Sigmoid colon (tissue), 7 donors: ENCODE measurements at places on chromosomes 3 and 15. TPM values are rescaled to one million over a fixed set of nuclear protein-coding genes. Genes with fewer than 3 reads are reported as not detected.

GRCh38 chr3:116097226-116097625, 348.1 kb downstream of the LSAMP start:
- no peak overlapping the region for H3K4me3 ChIP-seq
- no peaks in the 10 kb centered on the region for H3K36me3 ChIP-seq
- no peak overlapping the region for H3K27ac ChIP-seq
- peaks cover 14% of the 10 kb centered on the region for H3K4me1 ChIP-seq
- no peak for DNase-seq
- H3K27me3 ChIP-seq = no peaks in the 10 kb centered on the region

The OR4F15 gene
- total RNA-seq = 0.16 TPM

The ZDHHC23 gene
- total RNA-seq = 1.4 TPM

The CPB1 gene
- total RNA-seq = 1.7 TPM

DNA sequence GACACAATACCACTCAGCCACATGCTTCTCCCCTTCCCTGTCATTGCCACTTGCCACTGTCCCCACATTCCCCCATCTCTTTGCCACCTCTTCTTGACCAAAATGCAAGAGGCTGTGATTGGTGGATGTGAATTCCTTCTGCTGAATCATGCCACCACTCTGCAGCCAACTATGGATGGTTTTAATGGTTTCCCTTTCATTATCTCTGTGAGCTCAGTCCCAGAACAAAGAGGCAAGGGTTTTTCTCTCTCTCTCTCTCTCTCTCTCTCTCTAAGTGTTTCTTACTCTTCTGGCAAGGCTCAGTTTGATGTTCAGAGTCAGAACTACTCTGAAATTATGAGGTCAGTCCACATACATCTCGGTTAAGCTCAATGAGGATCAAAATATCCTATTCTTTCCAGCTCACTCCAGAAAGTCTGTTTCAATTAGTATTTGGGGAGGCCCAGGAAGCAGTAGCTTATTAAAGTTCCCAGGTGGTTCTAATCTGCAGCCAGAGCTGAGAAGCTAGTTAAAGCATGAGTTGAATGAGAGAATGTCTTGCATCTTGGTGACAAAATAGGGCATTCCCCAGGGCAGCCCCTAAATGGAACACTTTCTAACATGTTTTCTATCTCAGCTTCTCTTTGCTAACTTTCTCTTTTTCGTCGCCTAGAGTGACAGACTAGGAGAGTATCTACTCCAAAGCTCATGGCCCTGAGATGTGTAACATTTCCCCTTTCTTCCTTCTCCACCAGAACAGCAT, 8.5 kb upstream of the ILDR1 start:
- no peak for DNase-seq

- no peaks in the 10 kb centered on the region for H3K4me1 ChIP-seq
- H3K36me3 ChIP-seq = no peaks in the 10 kb centered on the region
- H3K27me3 ChIP-seq = no peaks in the 10 kb centered on the region
Observed at GRCh38 chr3:28980631-28981030, 300.2 kb upstream of the RBMS3 start.

DNA sequence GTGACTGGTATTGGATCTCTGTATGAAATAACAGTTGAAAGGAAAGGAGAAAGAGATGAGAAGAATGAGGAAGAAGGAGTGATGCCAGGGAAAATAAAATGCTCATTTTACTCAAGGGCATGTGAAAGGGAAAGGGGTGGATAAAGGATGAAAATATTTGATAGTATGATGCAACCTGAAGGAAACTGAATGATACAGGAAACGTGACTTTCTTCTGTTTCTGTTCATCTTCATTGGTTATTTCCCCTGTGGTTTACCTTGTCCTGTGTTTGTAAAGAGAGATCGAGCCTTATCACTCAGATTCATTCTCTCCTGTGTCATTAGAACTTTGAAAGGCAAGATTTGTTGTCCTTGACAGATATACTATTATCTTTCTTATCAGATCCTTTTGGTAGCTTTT, 243.6 kb upstream of the SLITRK3 start:
- H3K36me3 ChIP-seq = no peaks in the 10 kb centered on the region
- H3K4me1 ChIP-seq = no peaks in the 10 kb centered on the region
- no peak overlapping the region for H3K4me3 ChIP-seq
- no peak for DNase-seq
- no peaks in the 10 kb centered on the region for H3K27me3 ChIP-seq
- no peak overlapping the region for H3K27ac ChIP-seq

GRCh38 chr3:129829640-129830039, 63.9 kb downstream of the TMCC1 start:
- H3K27ac ChIP-seq = peak overlapping the region; percentile 55
- H3K4me1 ChIP-seq = no peaks in the 10 kb centered on the region
- H3K27me3 ChIP-seq = no peaks in the 10 kb centered on the region
- H3K36me3 ChIP-seq = no peaks in the 10 kb centered on the region
- no peak overlapping the region for H3K4me3 ChIP-seq

- no peaks in the 10 kb centered on the region for H3K27me3 ChIP-seq
- H3K4me1 ChIP-seq = peaks cover 26% of the 10 kb centered on the region
- no peak for DNase-seq
- H3K27ac ChIP-seq = peak overlapping the region; percentile 99
- peak overlapping the region; percentile 34 for H3K4me3 ChIP-seq
- H3K36me3 ChIP-seq = no peaks in the 10 kb centered on the region
Observed at GRCh38 chr3:113698956-113699355, 2.5 kb upstream of the USF3 start.

The SATB1 gene
- 75.3 TPM for total RNA-seq

DNA sequence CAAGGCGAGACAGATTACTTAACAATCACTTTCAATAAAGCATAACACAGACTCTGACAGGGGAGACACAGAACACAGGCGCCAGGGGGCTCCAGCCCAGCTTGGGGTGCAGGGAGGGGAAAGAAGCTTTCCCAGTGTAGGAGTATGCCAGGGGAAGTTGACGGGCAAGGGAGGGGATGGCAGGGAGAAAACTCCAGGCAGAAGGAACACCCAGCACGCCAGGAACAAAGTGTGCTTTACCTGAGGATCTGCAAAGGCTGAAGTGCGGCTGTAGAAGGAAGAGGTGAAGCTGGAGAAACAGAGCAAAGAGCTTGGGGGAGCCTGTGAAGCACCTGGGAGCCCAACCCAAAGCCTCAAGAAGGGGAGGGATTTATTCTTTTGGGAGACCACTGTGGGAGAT, 12.1 kb downstream of the RGMA start:
- no peak overlapping the region for H3K4me3 ChIP-seq
- no peaks in the 10 kb centered on the region for H3K36me3 ChIP-seq
- DNase-seq = no peak
- H3K27me3 ChIP-seq = no peaks in the 10 kb centered on the region

GRCh38 chr3:167913219-167913835, 177.8 kb downstream of the SERPINI1 start:
- no peaks in the 10 kb centered on the region for H3K27me3 ChIP-seq
- H3K36me3 ChIP-seq = no peaks in the 10 kb centered on the region
- H3K4me3 ChIP-seq = no peak overlapping the region
- no peak overlapping the region for H3K27ac ChIP-seq
- no peak for DNase-seq
- H3K4me1 ChIP-seq = no peaks in the 10 kb centered on the region

The WDR93 gene
- total RNA-seq = not detected

The PLA2G4B gene
- 1.6 TPM for total RNA-seq

DNA sequence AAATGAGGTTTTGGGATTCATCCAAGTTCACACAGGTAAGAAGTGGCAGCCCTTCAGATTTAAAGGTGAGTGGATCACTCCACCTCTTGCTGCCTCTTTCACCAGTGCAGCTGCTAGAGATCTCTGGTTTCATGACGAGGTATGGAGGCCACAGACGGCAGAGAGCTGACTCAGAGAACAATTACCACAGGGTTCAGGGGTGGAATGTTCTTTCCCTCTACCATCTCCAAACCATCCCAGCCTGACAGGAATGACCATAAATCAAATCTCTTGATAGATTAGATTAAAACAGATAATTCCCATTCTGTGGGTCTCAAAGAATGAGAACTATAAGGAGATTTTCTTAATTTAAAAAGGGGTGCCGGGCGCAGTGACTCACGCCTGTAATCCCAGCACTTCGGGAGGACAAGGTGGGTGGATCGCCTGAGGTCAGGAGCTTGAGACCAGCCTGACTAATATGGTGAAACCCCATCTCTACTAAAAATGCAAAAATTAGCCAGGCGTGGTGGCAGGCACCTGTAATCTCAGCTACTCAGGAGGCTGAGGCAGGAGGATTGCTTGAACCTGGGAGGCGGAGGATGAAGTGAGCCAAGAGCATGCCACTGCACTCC, 174.2 kb upstream of the ATP11B start:
- DNase-seq = no peak
- H3K4me3 ChIP-seq = no peak overlapping the region
- no peaks in the 10 kb centered on the region for H3K36me3 ChIP-seq
- H3K27me3 ChIP-seq = no peaks in the 10 kb centered on the region
- H3K4me1 ChIP-seq = no peaks in the 10 kb centered on the region

GRCh38 chr15:31367021-31367729, 40.5 kb downstream of the KLF13 start:
- no peak overlapping the region for H3K4me3 ChIP-seq
- H3K27me3 ChIP-seq = no peaks in the 10 kb centered on the region
- H3K27ac ChIP-seq = peak overlapping the region; percentile 85
- DNase-seq = no peak

DNA sequence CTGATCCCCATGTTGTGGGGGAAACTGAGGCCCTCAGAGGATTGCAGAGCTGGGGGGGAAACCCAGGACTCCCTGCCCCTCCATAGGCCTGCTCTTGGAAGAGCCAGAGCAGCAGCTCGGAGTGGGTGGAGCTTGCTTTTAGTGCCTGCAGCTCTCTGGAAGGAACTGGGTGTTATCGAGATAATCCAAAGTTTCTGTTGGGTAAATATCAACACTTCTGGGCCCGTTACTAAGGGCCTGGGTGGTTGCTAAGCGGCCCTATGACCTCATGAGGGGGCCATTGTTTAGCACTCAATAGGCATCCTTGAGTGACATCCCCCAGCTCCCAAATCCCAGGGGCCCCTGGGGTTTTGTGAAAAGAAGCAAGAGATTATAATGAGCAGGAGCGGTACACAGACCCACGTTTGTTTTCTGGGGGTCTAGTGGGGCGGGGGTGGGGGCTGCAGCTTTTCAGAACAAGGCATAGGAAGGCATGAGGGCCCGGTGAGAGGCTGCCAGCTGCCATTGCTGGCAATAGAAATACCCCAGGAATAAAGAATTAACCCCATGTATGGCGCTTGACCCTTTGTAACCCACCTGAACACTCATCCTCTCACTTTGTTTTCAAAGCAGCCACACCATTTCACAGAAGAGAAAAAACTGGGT, 48.3 kb upstream of the ATP2B2 start:
- H3K4me1 ChIP-seq = no peaks in the 10 kb centered on the region
- H3K4me3 ChIP-seq = no peak overlapping the region
- no peaks in the 10 kb centered on the region for H3K27me3 ChIP-seq
- no peaks in the 10 kb centered on the region for H3K36me3 ChIP-seq
- no peak overlapping the region for H3K27ac ChIP-seq
- DNase-seq = peak; percentile 38

GRCh38 chr3:41521010-41521655, 321.8 kb downstream of the CTNNB1 start:
- no peaks in the 10 kb centered on the region for H3K36me3 ChIP-seq
- H3K4me1 ChIP-seq = no peaks in the 10 kb centered on the region
- no peak overlapping the region for H3K4me3 ChIP-seq
- H3K27ac ChIP-seq = no peak overlapping the region
- no peaks in the 10 kb centered on the region for H3K27me3 ChIP-seq

DNA sequence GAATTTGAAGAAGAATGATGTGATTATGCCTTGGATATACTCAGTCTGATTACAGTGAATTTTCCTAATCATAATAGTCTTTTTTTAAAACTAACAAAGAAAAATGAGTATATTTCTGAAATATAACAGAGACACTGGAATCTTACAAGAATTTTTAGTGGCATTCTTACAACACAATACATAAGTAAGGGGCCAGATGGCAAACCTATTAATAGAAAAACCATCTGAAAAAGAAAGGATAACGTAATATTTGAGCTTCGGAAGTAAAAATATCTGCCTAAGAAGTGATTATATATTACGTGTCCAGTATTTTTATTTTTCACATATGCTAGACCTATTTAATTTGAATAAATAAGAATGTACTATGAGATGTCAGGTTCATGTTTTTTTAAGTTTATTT, 452.8 kb downstream of the NAALADL2 start:
- DNase-seq = no peak
- H3K27me3 ChIP-seq = no peaks in the 10 kb centered on the region
- no peak overlapping the region for H3K4me3 ChIP-seq
- H3K36me3 ChIP-seq = no peaks in the 10 kb centered on the region
- no peak overlapping the region for H3K27ac ChIP-seq

GRCh38 chr15:40410476-40410875, 4.9 kb downstream of the IVD start:
- DNase-seq = no peak
- peaks cover 76% of the 10 kb centered on the region for H3K36me3 ChIP-seq
- no peak overlapping the region for H3K4me3 ChIP-seq
- H3K4me1 ChIP-seq = peaks cover 15% of the 10 kb centered on the region
- H3K27me3 ChIP-seq = no peaks in the 10 kb centered on the region

DNA sequence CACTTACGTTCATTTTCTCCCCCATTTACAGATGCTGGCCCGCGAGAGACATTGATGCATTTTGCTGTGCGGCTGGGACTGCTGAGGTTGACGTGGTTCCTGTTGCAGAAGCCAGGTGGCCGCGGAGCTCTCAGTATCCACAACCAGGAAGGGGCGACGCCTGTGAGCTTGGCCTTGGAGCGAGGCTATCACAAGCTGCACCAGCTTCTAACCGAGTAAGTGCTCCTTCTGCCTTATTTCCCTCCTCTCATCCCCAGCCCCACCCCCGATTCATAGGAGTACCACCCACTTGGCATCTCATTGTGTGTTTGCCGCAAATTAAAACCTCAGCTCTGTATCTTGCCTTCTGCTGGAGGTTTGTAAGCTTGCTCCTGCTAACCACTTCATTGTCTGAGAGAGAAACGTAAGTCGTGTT, 163.3 kb downstream of the AKAP13 start:
- DNase-seq = peak; percentile 88
- H3K4me1 ChIP-seq = no peaks in the 10 kb centered on the region
- H3K27ac ChIP-seq = peak overlapping the region; percentile 65
- H3K36me3 ChIP-seq = no peaks in the 10 kb centered on the region
- no peak overlapping the region for H3K4me3 ChIP-seq

The GRK7 gene
- total RNA-seq = not detected

GRCh38 chr3:53519065-53519709, 24.8 kb downstream of the CACNA1D start:
- peak overlapping the region; percentile 49 for H3K27ac ChIP-seq
- H3K36me3 ChIP-seq = no peaks in the 10 kb centered on the region
- DNase-seq = no peak
- H3K27me3 ChIP-seq = no peaks in the 10 kb centered on the region
- H3K4me1 ChIP-seq = peaks cover 17% of the 10 kb centered on the region

The CCDC191 gene
- total RNA-seq = 5.3 TPM

DNA sequence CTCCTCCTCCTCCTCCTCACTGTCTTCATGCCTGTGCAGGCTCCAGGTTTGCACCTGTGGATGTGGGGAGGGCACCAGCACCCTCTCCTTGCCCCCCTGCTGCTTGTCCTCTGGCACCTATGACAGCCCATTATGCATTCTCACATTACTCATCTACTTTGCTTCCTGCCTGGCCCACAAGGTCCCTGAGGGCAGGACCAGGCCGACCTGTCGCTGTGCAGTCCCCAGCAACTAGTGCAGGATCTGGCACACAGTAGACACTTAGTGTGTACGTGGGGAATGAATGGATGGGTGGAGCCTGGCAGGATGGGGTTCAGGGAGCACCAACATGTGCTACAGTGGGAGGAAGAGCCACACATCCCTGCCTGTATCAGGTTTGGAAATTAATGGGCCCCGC, 58.3 kb upstream of the TMEM115 start:
- no peak for DNase-seq
- H3K27me3 ChIP-seq = no peaks in the 10 kb centered on the region
- H3K4me3 ChIP-seq = no peak overlapping the region

GRCh38 chr15:50166216-50166615, 15.8 kb upstream of the SLC27A2 start:
- H3K27me3 ChIP-seq = no peaks in the 10 kb centered on the region
- no peak for DNase-seq
- no peak overlapping the region for H3K4me3 ChIP-seq
- H3K27ac ChIP-seq = no peak overlapping the region
- H3K4me1 ChIP-seq = no peaks in the 10 kb centered on the region
- no peaks in the 10 kb centered on the region for H3K36me3 ChIP-seq

The CAND2 gene
- total RNA-seq = 10.7 TPM

The COL6A5 gene
- total RNA-seq = not detected
